ENCODE measurements at places on chromosomes 1 and 21.

- no peak for DNase-seq
Measured at GRCh38 chr1:183125279-183125999, 60.6 kb upstream of the LAMC2 start.

- DNase-seq: no peak
Measured at GRCh38 chr1:246641394-246641793, 75.1 kb downstream of the CNST start.

- no peak for DNase-seq
Measured at GRCh38 chr1:155016231-155016831, 13.7 kb downstream of the ZBTB7B start.

DNA sequence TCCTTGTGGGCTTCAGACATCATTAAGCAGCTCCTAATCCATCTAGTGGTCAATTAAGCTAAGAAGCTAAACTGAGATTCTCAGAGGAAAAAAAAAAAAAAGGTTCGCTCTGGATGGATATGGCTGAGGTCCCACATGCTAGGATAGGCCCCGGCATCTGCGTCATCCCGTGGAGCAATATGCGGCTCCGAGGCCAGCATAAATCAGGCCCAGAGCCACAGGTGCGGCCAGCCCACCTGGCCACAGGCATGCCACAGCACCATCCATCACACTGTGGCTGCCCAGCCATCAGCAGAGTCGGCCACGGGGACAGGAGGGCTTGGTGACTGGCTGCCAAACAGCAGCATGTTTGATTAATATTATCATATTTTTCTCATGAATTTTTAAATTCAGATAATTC, 106.9 kb upstream of the TIAM1 start:
- DNase-seq: no peak

- DNase-seq: no peak
Measured at GRCh38 chr1:89999208-89999607, 4.3 kb downstream of the ZNF326 start.

DNA sequence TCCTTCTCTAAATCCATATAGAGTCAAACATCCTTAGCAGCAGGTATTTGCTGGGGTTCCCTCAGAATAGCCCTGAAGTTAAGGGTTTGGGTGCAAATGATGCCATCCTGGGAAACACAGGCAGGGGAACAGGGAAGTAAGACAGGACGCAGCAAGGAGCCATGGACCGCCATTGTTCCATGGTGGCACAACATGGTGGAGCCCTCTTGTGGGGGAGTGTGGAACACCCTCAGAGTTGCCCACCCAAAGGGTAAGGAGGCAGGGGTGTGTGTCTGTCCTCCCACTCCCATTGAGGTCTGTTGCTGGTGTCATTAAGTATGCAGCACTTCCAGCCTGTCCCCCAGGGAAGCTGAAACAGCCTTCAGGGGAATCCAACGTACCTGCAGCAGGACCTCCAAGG, 20.4 kb upstream of the RCAN1 start:
- DNase-seq: no peak

GRCh38 chr1:224302947-224303346, 27.0 kb downstream of the NVL start:
- DNase-seq: no peak

DNA sequence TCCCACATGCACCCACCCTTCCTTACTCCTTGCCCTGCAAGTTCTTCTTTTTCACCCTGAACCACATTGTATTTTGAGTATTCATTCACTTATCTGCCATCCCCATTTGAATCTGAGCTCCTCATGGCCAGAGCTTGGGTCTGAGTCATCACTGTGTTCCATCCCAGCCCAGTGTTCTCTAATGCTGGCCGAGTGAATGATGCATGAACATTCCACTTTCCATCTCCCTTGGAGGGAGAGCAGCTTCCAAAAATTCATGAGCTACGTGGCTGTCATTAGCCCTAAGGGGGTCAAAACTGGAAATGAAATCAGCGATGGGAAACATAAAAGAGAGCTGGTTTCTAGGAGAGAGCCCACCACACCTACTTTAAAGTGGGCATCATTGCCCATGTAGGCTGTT, 187.0 kb upstream of the USP24 start:
- DNase-seq: no peak

DNA sequence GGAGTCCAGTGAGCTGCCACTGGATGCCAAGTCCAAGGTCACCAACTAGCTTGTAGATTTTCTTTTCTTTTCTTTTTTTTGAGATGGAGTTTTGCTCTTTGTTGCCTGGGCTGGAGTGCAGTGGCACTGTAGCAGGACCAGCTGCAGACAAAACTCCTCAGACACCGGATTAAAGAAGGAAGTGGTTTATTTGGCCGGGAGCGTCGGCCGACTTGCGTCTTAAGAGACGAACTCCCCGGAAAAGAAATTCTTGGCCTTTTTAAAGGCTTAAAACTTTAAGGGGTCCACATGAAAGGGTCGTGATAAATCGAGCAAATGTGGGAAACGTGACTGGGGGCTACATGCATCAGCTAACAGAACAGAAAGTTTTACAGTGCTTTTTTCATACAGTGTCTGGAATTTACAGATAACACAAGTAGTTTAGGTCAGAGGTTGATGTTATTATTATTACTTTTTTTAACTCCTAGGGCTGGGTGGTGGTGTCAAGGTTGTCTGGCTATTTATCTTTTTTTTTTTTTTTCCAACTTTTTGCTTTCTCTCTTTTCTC, 36.4 kb upstream of the CFAP126 start:
- DNase-seq: no peak

GRCh38 chr21:38816400-38816977, 10.8 kb downstream of the ETS2 start:
- DNase-seq: no peak

DNA sequence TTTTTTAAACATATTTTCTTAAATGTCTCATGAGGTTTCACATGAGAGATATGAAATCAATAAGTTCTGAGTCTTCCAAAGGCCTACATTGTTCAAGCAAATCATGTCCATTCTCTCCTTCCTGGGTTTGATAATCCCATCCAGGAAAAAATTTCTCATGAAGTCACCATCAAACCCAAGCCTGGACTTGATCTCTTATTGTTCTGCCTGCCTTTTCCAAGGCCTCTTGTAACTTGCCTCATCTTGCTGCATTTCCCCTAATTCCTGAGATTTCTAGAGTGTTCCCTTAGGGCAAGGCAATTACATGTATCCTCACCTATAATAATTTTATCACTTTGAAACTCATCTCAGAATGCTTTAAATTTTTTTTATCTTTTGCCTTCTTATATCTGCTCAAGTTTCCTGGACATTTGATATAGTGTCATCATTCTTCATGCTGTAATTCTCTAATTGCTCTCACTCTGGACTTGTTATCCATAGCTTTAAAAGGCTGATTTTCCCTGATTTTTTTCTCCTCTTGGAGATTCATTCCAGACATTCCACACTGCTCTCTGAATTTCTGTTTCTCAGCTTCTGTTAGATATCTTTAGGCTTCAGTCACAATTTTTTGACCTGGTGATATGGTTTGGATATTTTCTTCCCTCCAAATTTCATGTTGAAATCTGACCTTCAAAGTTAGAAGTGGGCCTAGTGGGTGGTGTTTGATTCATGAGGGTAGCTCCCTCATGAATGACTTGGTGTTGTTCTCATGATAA, 126.4 kb downstream of the LRRC7 start:
- no peak for DNase-seq

DNA sequence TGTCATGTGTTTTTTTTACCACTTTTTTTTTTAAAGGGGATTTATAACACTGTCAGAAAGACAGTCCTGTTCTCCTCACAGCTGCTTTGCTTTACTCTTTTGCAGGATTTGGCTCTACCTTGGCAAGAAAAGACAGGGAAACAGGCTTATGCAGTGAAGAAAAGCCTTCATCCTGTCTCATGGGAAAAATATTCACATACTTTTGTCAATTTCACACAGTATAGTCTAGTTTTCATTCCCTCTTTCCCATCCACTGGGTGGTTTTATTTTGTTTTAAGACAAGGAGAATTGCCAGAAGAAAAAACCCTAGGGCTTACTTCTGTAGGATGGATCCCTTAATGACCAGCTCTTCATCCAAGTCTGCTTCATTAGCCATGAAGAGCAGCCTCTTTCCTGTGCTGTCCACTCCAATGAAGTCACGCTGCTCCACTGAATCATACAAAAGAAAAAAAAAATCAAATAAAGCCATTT, 60.0 kb downstream of the EIF2B3 start:
- no peak for DNase-seq

DNA sequence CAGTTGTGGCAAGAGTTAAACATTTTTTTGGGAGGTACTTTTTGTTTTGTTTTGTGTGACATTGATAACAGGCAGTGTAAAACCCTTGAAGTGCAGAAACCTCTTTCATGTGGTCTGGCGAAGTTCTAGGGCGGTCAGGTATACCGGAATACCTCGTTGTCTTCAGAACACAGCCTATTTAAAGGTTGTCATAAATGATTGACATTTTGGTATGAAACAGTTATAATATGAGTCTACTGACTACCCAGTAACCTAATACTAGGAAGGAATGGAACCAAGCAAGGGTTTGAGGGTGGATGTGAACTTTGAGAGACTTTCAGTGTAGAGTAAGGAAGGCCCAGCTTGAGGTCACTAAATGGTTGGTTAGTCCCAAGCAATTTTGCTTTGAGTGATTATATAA, 40.5 kb downstream of the PATJ start:
- DNase-seq: no peak

DNA sequence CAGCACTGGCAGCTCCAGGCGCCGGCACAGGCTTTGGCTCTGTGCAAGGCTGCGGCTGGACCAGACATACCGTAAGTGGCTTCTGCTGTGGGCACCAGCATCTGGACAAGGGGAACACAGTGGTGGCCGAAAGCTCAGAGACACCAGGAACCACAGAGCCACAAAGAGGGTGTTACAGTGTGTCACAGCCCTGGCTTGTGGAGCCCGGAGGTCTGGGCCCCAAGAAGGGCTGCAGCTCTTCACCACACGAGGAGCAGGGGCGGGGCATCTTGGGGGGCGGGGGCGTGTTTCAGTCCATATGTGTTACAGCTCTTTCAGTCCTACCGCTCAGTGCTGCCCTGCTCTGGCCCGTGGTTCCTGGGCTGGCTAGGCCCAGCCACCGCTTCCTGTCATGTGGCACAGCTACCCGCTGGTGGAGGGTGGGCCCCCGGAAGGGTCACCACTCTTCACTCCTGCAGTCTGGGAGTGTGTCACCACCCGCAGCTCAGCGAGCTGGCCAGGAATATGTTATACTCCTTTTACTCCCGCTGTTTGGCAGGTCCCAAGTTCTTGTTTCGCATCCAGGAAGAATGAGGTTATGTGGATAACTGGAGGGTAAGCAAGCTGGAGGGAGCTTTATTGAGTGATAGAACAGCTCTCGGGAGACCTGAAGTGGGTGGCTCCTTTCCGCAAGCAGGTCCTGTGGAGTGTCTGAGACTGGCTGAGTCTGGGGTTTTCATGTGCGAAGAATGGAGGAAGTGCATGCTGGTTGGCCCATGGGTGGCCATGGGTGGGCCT, 3.3 kb upstream of the LSM10 start:
- peak; percentile 53 for DNase-seq

DNA sequence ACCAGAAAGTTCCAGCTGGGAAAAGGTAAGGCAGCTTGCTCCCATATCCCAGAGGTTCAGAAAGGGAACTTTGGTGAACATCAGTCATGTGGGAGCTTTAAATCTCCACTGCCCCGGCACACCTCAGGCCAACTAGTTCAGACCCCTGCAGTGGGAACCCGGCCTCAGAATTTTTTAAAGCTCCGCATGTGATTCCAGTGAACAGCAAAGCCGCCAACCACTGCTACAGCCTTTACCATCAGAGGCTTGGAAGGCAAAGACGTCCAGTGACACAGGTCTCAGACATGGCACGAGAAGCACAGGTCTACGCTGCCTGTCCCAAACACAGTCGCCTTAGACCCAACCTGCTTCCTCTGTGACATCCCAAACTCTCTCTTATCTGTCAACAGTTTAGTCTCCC, 31.0 kb downstream of the SETD4 start:
- DNase-seq: no peak

GRCh38 chr1:84436876-84437655, 38.8 kb downstream of the DNASE2B start:
- DNase-seq: peak; percentile 65

DNA sequence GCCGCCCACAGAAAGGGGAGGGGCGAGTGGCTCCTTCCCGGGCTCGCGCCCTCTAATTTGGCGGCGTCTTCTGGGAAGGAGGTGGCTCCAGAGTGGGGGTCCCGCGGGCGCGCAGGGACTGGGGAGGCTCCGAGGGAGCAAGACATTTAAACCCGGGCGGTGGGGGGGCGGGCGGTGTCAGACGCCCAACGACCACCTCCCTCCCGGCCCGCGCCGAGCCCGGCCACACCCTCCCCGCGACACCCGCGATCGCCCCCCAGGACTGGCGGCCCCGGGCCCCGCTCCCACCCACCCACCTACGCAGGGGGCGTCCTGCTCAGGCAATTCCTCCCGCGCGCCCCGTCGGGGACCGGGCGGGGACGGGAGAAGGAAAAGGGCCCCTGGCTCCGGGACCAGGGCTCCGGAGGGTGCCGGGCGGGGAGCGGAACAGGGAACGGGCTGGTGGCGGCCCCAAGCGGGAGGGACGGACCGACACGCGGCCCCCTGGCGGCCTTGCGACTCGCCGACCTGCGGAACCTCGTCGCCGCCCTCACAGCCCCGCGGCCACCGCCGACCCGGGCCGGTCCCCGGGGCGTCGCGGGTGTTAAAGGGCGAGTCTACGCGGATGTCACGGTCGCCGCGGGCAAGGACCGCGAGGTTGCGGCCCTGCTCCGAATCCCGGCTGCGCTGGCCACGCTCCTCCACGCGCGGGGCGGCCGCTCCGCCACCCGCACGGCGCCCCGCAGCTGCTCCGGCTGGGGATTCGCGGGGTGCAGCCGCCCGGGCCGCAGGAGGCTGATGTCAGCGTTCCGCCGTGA, 94.0 kb upstream of the FMN2 start:
- peak; percentile 28 for DNase-seq

DNA sequence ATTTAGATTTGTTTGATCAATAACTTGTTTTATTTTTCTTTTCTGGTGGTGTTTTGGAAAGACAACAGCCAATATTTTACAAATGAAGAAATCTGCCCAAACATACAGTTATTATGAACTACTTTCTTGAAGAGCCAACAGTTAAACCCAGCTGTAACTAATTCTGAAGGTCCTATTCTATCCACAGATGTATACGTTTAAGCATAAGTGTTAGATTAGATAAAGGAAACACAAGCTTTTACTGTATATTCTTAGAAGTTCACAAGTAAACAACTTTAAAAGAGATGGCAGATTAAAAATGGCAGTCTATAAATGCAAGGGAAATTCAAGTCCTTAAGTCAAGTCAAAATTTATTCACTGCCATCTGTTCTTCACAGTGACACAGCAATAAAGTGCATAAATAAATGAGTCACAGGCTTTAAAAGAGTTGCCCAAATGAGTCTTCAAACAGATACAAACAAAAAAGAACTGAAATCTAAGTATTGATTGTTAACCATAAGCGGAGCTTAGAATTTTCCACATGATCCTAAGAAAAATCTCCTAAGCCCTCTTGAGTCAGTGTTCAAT, 49.9 kb upstream of the KCNH1 start:
- DNase-seq: no peak

DNA sequence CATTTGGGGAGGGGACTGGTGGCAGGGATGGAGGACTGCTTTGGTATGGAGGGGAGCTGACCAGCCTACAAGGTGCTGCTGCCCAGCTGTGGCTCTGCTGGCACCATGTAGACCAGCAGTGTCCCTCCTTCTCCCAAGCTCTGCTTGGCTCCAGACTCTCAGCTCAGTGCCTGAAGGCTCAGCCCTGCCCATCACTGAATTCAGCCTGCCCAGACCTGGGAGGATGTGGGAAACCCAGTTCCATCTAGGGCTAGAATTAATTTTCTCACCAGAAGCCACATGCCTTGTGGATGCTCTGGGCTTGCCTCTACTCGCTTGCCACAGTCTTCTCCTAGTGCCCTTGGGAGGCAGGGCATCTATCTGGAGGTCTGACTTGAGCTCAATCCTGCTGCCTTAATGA, 195.0 kb upstream of the EDN2 start:
- DNase-seq: no peak

Data from KBM-7 (cell line).